ENCODE measurements at places on chromosomes 7 and 10.

- DNase-seq, result no peak
These were observed 3.6 kb downstream of the INA start for GRCh38 chr10:103280506-103280905.

- DNase-seq, result no peak
These were observed 14.2 kb upstream of the NPTX2 start for GRCh38 chr7:98602755-98603398.

- no peak for DNase-seq
These were observed 23.9 kb downstream of the GLCCI1 start for GRCh38 chr7:7992506-7992905.

DNA sequence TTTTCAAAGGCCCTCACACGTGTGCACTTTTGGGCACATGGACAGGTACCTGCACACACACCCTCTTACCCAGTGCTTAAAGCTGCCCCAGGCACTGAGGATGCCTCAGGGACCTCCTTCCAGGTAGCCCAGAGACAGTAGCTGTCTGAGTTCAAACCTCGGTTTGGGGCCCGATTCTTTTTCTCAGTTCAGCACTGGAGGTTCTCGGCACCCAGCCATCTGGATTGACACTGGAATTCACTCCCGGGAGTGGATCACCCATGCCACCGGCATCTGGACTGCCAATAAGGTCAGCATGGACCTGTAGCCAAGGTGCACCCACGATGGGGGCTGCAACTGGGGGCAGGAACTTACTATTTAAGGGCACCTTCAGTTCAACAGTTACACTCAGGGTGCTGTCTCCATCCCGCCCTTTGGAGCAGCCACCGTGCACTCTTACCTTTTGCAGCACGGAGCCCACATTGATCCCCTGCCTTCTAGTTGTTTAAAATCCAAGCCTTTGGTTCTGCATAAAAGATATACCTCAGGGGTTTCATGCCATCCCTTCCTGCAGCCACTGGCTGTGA is 17.7 kb downstream of the CPA5 start:
- no peak for DNase-seq

DNA sequence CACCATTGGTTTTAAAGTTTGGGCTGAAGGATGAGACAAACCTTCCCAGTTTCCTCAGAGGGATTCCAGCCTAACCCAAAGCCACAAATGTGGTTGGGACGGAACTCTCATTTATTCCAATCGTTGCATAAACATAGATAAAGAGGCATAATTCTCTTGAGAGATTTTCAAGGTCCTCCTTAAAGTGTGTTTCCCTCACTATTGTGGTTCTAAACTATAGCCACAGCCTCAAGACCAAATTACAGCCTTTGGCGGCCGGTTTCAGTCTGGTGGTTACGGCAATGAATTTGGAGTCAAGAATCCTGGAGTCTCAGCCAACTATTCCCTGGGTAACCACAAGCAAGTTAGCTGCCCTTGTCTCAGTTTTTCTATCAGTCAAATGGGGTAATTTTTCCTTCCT is 42.6 kb downstream of the SEM1 start:
- no peak for DNase-seq

DNA sequence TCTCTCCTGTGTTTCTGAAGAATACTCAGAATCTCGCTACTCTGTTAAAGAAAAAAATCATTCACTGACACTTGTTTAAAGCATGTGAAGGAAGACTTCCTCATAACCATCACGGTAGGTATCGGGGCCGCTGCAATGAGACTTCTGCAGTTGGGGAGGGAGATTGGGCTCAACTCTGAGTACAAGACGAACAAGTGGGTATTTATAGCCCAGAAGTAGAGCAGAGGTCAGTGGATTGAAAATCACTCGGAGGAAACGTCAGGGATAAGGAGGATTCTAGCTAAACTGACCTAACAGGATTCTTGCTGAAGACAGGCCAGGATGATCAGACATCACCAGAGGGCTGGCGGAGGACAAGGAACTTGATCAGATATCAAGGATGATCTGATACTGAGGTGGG is 33.3 kb downstream of the ITPRIP start:
- DNase-seq, result no peak

- DNase-seq, result no peak
These were observed 99.2 kb downstream of the GRK5 start for GRCh38 chr10:119306514-119306951.

DNA sequence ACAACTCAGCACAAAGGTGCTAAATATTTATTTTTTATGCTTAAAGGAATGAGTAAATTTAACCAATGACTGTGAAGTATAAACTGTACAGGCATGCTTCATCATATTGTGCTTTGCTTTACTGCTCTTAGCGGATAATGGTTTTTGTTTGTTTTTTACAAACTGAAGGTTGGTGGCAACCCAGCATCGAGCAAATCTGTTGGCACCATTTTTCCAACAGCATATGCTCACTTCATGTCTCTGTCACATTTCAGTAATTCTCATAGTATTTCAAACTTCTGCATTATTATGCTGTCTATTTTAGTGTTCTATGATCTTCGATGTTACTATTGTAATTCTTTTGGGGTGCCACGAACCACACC is 22.8 kb downstream of the BRAF start:
- DNase-seq, result no peak

DNA sequence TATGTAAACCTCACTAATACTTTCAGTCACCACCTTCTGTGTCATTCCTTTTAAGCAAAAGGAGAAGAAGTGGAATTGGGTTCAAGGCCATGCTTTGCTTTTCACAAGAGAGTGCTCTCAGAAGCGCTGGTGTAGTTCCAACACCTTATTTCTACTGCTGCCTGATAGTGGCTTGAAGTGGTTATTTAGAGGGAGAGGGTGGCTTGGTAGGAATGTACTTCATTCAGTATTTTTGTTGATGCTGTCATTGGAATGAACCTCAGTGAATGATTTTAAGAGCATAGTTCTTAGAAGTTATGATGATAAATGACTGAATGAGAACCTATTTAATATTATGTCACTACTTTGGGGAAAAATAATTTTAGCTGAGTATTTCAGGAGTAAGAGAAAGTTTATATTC is 396.7 kb downstream of the EXOC4 start:
- no peak for DNase-seq

GRCh38 chr7:113404245-113404644 is 285.9 kb upstream of the SMIM30 start:
- DNase-seq, result peak; percentile 12

DNA sequence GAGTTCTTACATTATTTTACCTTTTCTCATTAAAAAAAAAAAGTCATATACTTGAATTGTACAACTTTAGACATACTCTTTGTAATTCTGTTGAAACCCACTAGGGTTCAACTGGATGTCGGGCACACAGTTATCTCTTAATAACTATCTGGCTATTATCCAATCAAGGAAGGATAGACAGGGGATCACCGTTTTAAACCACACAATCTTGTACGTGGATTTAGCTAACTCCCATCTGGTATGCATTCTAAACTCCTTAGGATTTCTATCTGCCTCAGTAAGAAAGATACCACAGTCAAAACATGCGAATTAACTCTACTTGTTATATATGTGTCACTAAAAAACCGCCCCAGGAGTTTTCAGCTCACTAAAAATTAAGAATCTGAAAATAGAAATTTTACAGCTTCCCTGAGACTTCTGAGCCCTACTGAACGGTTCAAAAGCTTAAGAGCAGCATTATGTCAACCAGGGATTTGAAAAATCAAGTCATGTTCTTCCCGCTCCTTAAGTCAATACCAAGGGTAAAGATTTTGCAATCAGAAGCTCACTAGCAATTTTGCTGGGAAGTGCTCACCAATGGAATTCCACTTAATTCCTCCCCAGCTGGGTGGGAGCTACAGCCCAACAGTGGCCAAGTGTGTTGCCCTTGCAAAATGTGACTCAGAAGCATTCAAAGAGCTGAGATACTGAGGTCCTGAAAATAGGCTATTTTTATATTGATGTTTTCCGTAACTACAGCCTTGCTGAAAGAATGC is 267.0 kb downstream of the FRMD4A start:
- DNase-seq, result peak; percentile 17

GRCh38 chr7:151133266-151133985 is 34.1 kb downstream of the GBX1 start:
- DNase-seq, result no peak

GRCh38 chr10:15805395-15806058 is 54.8 kb downstream of the MINDY3 start:
- no peak for DNase-seq

GRCh38 chr7:73606801-73607691 is 17.3 kb downstream of the MLXIPL start:
- peak; percentile 74 for DNase-seq

DNA sequence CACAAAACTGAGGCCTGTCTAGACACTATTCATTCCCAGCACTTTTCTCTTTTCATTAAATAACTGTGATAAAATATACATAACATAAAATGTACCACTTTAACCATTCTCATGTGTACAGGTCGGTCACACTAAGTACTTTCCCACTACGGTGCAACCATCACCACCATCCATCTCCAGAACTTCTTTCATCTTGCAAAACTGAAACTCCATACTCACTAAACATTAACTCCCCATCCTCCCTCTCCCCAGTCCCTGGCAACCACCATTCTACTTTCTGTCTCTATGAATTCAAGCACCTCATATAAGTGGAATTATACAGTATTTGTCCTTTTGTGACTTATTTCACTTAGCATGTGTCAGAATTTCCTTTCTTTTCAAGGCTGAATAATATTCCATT is 53.0 kb downstream of the ARHGAP12 start:
- DNase-seq, result no peak

GRCh38 chr7:92994901-92995300 is 122.9 kb downstream of the SAMD9 start:
- no peak for DNase-seq

DNA sequence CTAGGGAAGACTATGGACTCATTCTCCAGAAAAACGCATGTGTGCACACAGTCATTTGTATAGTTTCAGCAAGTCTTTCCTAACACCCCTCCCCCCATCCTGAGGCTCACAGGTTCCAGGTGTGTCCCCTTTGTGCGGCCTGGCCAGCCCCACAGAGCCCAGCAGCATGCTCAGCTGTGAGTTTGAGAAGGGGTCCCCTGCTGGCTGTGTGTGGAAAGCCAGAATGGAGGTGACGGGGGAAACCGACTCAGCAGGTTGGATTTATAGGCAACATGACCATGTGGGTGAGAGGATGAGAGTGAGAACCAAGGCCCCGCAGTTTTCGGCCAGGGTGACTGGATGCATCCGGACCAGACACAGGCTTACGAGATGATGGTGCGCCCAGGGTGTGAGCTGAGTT is 9.9 kb downstream of the PTPRE start:
- DNase-seq, result no peak

DNA sequence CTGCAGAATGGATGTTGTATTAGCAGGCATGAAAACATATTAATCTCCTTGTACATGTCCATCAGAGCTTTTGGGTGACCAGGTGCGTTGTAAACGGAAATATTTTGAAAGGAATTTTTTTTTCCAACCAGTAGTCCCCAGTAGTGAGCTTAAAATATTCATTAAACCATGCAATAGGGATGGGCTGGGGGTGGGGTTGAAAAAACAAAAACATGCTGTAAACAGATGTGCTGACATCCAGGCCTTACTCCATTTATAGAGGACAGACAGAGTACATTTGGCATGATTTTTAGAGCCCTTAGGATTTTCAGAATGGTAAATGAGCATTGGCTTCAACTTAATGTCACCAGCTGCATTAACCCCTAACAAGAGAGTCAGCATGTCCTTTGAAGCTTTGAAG is 50.2 kb downstream of the PTPN12 start:
- DNase-seq, result no peak

DNA sequence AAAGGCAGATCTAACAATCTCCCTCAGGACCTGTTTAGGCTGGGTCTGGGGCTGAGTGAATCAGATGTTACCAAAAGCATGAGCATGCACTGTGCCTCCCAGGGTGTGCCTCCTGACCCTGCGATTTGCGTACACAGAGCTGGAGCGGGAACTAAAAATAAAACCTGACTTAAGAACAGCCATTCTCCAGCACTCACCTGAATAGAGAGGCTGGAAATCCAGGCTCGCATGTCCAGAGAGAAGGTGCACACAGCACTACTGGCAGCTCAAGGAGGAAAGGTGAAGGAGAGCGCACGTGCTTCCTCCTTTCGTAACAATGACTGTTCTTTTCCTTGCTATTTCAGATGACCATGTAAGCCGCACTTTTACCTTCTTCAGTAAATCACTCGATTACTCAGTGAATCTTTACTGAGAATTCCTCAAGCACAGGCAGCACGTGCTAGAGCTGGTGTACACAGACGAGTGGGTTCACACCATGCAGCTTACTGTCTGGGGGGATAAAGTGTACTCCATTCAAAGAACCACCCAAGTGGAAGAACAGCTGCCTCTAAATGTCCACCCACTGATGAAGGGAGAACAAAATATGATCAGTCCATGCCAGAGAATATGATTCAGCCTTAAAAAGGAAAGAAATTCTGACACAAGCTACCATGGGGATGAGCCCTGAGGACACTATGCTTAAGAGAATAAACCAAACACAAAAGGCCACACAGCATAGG is 45.6 kb downstream of the SFMBT2 start:
- DNase-seq, result no peak

DNA sequence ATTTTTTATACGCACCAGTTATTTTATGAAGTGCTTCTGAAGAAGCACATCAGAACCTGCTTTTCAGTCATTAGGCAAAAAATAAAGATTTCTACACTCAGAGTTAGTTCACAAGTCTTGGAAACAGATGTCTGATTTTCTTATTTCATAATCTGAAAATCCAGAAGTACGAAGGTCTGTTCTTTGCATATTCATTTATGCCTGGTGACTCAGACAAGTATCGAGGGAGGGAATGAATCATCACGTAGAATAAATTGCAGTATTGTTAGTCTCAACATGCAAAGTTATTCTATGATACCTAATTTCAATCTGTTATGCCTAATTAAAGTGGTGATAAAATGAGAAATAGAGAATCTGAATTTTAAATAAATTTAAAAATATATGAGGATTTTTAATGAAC is 113.6 kb upstream of the SEM1 start:
- DNase-seq, result no peak

DNA sequence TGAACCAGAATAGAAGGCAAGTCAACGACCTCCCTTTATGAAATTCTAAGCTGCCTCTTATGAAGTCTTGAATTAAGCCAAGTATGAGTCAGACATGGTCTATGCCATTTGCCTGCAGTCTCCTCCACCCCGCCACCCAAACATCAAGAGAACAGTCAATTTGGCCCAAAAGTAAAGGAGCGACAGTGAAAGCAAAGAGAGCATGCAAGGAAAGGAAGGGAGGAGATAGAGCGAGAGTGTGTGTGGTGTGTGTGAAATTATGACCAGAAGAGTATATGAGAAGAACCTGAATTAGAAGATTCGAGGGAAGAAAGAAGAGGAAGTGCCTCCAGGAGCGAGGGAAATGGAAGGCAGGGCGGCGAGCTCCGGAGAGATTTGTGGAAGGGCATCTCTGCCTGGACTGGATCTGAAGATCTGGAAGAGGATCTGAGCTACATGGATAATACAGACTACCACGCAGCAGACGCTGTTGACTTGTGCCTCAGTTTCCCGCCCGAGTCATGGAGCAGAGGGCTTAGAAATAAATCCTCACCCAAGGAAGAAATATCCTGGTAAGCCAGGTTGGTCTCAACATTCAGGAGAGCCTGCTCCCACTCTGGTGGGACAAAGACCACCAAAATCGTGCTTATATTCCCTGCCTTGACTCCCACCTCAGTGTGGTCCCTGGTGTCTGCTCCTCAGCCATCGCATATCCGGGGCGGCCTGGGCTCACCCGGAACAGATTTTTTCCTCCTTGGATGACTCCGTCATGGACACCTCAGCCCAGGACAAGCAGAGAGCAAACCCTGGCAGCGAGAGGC is 459 bp downstream of the ZDHHC6 start:
- no peak for DNase-seq

- no peak for DNase-seq
These were observed 155.4 kb upstream of the CACNA2D1 start for GRCh38 chr7:82598958-82599357.

- DNase-seq, result no peak
These were observed 81.0 kb upstream of the FZD8 start for GRCh38 chr10:35723059-35723458.
